ENCODE measurements at places on chromosomes 1 and 21.

- DNase-seq: no peak
Observed at GRCh38 chr1:101365186-101365585, 128.4 kb downstream of the S1PR1 start.

GRCh38 chr21:32413015-32413504 is 554 bp downstream of the EVA1C start:
- no peak for DNase-seq

DNA sequence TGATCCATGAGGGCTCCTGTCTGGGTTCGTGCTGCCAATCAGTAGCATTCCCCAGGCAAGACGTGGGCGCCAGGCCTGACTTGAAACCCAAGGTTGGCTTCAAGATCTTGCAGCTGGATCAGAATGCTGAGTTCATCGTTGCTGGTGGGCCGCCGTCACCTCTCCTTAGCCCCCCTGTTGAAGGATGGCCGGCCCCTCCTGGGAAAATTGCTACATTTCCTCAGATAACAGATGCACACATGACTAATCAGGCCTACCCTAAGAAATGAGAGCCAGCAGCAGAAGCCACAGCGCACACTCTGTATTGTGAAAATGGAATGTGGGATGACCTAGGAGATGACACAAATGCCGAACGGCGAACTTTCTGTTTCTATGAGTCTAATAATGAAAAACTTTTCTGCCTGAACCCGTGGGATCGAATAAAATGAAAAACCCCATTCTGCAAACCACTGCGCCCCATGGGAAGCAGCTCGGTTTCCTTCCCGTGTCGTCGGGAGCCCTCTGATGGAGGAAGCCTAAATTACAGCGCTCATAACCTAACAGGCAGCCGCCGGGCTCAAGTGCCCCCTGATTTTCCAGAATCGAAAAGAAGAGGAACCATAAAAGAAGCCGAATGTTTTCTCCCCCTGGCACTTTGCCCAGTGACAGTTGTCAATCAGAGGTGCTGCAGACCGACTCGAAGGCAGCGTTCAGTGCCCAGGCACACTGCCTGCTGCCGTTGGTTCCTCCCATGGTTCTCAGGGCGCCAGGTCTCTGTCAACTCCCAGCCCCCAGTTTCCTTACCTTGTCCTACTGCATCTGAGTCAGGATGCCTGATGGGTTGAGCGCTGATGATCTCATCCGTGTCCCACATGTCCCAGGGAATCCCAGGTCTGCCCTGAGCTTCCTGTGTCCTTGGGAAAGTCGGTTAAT is 38.2 kb upstream of the H6PD start:
- peak; percentile 76 for DNase-seq

DNA sequence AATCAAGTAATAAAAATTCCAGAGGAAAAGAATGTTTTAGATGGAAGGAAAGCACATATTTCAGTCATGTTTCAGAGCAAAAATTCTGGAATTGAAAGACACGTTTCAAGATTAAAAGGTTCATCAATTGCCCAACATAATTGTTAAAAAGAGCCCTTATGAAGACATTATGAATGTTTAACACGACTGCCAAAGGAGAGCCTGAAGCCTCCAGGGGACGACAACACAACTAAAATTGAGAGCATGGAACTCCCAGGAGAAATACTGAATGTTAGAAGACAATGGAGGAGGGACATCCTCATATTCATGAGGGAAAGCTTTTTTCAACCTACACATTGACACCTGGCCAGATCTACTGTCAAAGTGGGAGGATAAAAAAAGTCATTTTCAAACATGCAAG is 16.0 kb downstream of the OR2T11 start:
- DNase-seq: peak; percentile 0

DNA sequence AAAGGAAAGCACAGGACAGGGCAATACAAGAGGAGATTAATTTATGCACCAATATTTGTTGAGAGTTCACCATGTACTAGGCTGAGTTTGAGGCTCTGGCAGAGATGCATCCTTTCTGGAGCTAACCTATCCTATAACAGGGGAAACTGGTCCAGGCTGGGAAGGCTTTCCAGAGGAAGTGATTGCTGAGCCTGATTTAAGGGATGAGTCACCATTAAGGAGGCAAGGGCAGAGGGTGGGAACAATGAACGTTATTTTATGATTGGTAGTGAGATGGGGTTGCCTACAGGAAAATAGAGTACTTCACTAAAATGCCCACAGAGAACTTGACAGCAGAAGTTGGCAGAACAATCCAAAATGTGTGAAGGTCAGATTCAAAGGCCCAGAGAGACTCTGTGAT is 141.4 kb downstream of the PLPP3 start:
- DNase-seq: peak; percentile 56

- no peak for DNase-seq
Observed at GRCh38 chr1:204902671-204903070, 32.0 kb downstream of the NFASC start.

- peak; percentile 38 for DNase-seq
Observed at GRCh38 chr1:231493421-231494185, 34.9 kb upstream of the TSNAX start.

- DNase-seq: no peak
Observed at GRCh38 chr1:58964428-58964827, 180.6 kb upstream of the JUN start.

DNA sequence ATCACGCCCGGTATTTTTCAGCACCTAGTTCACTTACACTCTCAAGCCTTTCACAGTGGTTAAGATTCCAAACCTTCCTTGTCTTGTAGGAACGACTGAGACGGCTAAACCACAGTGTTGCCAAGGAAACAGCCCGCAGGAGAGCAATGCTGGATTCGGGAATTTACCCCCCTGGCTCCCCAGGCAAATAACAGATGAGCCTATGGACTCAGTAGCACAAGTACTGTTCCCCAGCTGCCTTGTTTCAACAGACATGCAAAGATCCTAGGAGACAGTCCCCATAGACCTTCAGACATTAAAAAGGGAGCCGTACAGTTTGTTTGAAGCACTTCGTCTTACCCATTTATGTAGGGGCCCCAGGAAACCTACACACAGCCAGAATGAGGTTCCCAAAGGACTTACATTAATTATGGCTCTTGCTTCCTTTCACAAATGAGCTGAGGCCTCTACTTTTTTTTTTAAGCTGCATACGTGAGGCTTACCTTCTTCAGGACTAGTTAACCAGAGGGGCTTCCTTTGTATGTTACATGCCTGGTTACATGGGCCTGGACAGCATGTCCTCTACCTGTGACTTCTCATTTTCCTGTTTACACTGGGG is 2.7 kb downstream of the SNAPIN start:
- DNase-seq: peak; percentile 53

DNA sequence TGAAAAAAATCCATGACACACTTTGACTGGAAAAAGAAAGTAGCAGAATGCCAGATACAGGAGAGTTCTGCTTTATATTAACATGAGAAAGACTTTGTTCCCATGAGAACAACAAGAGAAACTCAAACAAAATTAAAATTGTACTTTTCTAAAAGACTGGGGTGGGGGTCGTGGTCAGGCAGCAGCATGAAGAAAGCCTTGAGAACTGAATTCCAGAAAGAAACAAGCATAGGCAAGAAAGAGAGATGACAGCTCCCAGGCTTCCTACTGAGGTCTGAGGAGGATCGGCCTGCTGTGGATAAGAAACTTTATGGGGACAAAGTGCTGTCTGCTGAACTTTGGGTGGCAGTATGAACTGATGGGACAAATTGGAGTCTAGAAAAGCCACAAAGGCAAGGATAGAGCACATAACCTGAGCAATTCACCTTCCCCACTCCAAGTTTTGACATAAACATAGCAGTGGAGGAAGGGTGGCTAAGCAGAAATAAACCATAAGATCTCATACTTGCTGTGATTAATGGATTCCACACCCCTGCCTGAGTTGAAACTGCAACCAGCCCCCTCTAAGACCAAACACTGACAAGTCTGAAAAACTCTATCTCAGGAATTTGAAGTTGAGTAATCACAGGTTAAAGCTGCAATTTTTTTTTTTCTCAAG is 43.7 kb downstream of the COL6A1 start:
- peak; percentile 46 for DNase-seq

- DNase-seq: no peak
Observed at GRCh38 chr1:63669151-63669961, 76.1 kb downstream of the PGM1 start.

GRCh38 chr1:213898684-213899083 is 89.1 kb upstream of the PROX1 start:
- DNase-seq: no peak

DNA sequence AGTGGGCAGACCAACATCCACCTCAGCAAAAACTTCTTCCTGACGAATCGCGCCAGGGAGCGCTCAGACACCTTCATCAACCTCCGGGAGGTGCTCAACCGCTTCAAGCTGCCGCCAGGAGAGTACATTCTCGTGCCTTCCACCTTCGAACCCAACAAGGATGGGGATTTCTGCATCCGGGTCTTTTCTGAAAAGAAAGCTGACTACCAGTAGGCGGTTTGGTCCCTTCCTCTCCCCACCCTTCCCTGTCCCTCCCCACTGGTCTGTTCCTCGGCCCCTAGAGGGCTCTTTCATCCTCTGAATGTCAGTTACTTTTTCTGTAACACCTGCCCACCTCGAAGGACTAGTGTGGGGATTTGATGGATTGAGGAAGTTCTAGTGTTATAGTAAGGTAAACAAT is 46.9 kb downstream of the CAPN2 start:
- DNase-seq: peak; percentile 92

DNA sequence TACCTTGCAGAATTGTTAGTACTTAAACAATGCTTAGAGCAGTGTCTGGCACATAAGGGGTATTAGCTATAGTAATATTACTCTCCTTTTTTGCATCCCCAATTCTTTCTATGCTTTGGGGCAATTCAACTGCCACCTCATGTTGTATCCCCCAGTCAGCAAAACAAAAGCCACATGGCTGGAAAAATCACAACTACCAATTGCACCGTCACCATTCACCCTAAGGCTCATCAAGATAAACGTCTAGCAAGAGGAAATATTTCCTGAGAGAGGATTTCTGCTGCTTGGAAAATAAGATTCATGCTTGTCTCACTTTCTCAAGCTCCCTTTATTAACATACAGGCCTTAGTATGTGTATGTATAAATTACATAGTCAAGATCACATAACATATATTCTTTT is 12.1 kb upstream of the TLR5 start:
- no peak for DNase-seq

- DNase-seq: no peak
Observed at GRCh38 chr1:11289064-11289463, 16.1 kb downstream of the UBIAD1 start.

DNA sequence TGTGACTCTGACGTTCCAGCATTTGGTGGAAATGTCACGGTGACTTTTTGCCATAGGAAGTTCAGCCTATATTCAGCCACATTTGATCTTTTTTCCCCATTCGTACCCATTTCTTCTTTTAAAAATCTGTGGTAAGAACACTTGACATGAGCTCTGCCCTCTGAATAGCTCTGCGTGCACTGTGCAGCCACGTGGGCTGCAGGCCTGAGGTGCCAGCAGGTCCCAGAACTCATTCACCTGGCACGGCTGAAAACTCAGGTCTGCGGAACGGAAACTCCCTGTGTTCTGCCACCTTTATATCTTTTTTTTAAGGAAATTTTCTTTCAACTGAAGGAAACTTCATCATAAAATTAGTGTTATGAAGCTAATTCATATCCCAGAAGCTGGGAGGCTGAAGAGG is 28.6 kb downstream of the CEP104 start:
- no peak for DNase-seq

- no peak for DNase-seq
Observed at GRCh38 chr1:161200992-161201835, 953 bp upstream of the NDUFS2 start.

DNA sequence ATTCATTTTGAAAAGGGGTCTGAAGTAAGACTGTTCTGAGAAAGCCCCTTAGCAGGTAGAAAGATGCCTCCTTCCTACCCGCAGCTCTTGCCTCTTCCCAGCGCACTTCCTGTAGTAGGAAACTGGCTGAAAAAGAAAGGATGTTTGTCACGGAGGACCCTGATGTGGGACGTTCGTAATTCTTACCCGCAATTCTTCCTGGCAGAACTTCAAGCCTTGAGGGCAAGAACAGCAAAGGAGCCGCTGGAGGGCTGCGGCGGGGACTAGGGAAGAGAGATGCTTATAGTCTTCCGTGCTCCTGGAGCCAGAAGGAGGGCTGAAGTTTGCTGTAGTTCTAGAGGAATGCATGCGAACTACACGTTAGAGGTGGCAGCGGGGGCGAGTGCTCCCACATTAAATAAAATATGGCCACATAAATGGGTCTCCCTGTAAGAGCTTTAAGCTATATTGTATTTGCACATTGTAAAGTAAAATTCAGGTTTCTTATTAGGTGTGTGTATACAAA is 6.3 kb downstream of the C1orf53 start:
- no peak for DNase-seq

DNA sequence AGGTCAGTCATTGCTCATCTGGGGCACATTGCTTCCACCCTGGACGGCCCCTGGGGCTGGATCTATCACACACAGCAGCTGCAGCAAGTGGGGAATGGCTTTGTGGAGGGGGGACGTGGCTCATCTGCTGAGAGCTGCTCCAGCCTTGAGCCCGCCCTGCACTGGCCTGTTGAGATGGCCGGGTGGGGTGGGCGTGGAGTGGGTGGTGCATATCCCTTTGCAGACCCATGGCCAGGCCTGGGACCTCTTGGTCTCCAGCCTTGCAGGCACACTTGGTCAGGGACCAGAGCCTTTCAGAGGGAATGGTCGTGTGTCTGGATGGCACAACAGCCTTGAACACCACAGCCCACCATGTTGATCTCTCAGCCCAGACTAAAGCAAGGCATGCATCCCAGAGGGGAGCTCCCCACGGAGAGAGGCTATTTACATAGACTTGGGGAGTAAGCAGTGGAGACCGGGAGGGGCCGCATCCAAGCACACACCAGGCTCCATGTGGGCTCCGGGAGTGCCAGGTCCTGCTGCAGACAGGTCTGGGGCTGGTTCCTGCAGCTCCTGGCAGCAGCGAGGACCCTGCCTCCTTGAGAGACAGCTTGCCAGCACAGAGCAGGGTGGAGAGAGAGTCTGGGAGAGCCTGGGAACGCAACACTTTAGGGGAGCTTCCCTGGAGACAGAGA is 52.8 kb upstream of the SELENON start:
- no peak for DNase-seq

- no peak for DNase-seq
Observed at GRCh38 chr1:28108001-28108400, 19.6 kb upstream of the EYA3 start.

DNA sequence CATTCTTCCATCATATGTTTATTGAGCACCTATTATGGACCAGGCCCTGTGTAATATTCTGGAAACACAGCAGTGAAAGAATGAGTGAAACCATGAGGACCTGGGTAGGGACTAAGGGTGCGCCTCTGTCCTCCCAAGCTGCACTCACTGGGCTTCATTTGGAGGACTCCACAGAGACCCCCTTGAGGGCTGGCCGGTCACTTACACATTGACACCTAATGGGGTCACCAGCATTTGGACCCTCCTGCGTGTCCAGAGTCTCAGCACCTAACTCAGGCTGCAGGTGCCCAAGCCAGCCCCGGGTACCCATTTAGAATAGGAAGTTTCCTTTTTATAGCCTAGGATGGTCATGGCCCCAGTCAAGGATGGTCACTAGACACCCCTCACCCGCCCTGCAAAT is 2.8 kb upstream of the FNDC5 start:
- DNase-seq: no peak

DNA sequence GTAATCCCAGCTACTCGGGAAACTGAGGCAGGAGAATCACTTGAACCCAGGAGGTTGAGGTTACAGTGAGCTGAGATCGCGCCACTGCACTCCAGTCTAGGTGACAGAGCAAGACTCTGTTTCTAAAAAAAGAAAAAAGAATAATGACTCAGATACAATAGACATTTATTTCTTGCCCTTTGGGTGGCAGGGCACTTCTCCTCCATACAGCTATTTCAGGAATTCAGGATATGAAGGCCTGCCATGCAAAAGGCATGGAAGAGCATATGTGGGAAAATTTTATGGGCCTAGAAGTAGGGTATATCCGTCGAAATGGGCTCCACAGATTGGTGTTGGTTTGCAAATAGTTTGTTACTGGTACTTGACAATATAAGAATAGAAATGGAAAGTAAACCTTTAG is 20.2 kb upstream of the POGZ start:
- no peak for DNase-seq
